ENCODE measurements at places on chromosomes 5 and 9.

- no peak for DNase-seq
Measured at GRCh38 chr5:51598026-51598425, 214.8 kb downstream of the ISL1 start.

- DNase-seq: no peak
Measured at GRCh38 chr5:151173711-151174611, 16.4 kb upstream of the ANXA6 start.

DNA sequence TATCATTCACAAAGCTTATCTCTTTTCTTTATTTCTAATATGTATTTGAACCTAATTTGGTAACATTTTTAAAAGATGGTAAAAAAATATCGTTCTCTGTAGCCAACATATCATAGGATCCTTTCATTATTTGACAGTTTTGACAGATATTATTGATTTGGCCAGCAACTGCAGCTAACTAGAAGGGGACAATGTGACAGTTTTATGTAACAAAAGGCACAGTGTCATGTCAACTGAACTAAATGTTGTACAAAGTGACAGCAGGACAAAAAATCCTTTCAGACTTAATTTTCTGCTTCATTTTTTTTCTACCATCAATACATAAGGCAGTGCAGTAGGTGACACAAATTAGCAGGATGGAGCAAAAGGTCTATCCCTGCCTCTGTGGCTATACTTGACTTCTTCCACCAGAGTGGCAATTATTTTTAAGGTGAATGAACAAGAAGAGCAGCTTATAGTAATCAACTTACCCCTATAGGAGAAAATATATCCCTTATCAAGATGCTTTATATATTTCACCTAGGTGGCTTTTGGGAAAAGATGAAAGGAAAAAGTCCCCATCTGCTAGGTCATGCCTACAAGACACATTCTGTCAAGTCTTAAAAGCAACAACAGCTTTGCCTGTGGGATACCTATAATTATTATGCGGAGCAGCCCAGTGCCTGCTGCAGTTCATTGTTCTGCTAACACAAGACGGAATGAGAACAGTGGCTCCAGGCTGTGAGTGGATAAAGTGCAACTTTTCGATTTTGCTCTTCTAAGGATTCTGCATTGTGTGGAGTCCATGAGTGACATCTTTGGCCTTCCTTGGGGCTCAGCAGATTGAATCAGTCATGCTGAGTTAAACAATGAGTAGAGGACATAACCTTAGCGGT lies 694.9 kb downstream of the ISL1 start:
- DNase-seq: no peak

- DNase-seq: no peak
Measured at GRCh38 chr9:87250205-87250604, 247.5 kb upstream of the DAPK1 start.

DNA sequence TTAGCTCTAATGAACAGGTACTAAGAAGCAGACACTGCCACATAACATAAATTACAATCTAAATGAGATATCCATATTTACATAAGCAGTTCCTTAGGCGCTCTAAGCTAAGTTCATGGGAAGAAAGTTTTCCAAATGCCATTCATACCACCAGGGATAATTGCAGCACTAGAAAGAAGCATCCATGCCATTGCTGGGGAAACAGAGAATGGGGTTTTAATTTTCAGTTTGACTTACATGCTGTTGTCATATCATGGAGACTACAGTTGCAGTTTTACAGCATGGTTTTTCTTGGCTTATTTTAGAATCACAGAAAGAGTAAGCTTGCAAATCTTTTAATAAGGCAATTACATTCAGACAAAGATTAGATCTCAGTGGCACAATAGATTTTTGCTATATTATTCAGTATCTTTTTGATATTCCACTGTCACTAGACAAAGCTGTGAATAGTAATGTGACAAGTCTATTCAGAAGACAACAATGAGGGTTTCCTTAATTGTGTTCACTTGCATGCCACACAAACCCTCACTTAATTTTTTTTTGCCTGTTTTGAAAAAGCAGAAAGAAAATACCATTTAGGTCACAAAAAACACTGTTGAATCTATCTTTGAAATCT lies 108.4 kb upstream of the ELAVL2 start:
- DNase-seq: no peak

- no peak for DNase-seq
Measured at GRCh38 chr5:157877821-157878220, 18.9 kb upstream of the CLINT1 start.

GRCh38 chr9:94808926-94809700 lies 82.6 kb downstream of the AOPEP start:
- DNase-seq: no peak

All from T follicular helper cell (primary cell).